Testis (tissue), 5 donors: ENCODE measurements at places on chromosomes 1 and 21.

- no peak for DNase-seq
These were observed 1.8 kb downstream of the CD101 start for GRCh38 chr1:117003223-117003875.

- DNase-seq = no peak
These were observed 14.2 kb upstream of the VN1R5 start for GRCh38 chr1:247241691-247242090.

- DNase-seq = no peak
These were observed 6.9 kb upstream of the PPM1J start for GRCh38 chr1:112721966-112722524.

DNA sequence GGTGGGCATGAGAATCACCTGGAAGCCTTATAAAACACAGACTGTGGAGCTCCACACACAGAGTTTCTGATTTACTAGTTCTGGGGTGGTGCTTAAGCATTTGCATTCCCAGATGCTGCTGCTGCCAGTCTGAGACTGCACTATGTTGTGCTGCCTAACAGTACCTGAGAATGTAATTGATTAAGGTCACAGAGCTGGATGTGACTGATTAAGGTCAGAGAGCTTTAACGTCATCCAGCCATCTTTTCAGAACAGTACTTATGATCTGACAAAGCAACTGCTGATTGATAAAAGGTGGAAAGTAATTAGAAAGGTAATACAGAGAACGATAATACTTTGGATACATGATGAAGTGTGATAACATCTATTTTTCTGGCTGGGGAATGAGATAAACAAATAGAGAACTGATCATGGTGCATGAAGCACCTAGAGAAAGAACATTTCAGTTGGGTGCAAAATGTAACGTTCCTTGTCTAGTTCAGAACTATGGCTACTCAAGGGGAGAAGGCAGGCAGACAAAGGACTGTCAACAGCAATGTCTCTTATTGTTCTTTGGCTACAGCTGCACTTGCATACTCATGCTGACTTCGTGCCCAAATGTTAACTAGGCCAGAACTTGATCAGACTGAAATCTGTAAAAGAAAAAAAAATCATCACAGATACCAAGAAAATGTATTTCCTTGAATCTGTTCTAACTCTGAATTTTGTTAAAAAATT is 3.7 kb upstream of the UCK2 start:
- DNase-seq = no peak

- DNase-seq = no peak
These were observed 63.5 kb downstream of the CCDC185 start for GRCh38 chr1:223456747-223457146.

- peak; percentile 14 for DNase-seq
These were observed 47.8 kb upstream of the NRDC start for GRCh38 chr1:51926171-51926812.

GRCh38 chr1:85611425-85611824 is 30.9 kb downstream of the CCN1 start:
- DNase-seq = no peak

DNA sequence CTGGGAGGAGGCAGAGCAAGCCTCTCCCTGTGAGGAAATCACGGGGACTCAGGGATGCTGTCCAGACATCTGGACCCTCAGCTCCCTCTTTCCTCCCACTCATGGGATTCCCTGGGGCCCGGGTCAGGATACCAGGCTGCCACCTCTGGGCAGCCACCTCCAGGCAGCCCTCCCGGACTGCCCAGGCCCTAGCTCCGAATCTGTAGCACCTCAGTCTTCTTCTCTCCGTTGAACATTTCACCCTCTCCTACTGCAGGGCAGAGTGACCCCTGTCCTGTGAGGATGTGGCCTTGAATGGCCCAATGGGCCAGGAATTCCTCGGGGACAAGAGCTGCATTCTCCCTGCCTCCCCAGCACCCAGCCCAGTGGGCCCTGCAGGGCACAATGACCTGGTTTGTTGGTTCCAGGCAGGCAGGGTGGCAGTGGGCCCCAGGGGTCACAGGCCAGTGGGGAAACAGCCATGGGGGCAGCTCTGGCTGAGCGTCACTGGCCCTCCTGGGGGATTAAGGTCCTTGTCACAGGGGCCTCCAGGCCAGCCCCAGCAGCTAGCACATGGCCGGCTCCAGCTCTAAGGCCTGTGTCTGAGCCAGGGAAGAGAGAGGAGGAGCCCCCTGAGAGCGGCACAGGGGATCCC is 9.5 kb upstream of the TTC34 start:
- DNase-seq = no peak

GRCh38 chr1:10295481-10296085 is 85.2 kb downstream of the KIF1B start:
- no peak for DNase-seq

DNA sequence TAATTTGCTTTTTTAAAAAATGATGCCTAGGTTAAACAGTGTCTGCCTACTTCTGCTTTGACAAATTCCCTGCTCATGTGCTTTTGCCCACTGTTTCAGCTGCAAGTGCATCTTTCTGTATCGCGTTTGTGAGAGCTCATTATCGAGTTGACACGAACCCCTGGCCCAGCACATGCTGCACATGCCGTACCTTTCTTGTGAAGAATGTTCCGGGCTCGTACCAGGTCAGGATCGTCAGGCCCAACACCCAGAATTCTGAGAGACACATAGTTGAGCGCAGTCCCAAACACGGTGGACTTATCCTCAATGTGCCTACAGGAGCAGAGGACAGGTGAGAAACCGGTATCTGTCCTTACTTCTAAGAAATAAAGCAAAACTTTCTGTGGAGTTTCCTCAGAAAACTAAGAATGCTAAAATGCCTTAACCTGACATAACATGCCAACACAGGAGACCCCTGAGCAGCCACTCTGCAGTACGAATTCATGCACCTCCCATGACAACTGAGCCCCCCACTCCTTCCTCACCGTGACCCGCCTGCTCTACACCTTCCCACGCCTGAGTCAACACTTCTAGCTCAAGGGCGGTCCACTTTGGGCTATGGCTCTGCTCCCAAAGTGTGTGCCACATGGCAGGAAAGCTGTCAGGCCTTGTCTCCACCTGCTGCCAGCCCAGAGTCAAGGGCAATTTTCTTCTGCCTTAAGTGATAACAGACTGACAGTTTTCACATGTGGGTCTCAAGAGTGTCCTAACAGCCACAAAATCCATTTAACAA is 6.7 kb downstream of the LSS start:
- DNase-seq = peak; percentile 7

- peak; percentile 11 for DNase-seq
These were observed 1.3 kb downstream of the TINAGL1 start for GRCh38 chr1:31577515-31578192.

DNA sequence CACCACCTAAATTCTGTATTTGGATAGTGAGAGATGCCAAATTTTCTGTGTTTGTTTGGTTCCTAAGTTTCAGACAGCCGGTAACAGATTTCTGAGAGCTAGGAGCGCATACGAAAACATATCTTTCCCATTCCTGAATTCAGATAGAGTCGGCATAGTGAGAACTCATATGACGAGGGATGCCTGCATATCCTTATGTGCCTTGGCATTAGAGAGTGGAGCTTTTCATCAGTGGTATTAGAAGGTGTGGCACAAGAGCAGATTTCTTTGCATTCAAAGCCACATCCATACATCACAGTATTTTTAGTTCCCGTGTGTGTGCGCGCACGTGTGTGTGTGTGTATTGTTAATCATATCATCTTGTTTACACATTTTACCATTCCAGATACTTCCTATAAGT is 85.8 kb downstream of the ATP5PO start:
- DNase-seq = no peak

GRCh38 chr21:15928686-15929425 is 199.1 kb downstream of the USP25 start:
- DNase-seq = no peak

DNA sequence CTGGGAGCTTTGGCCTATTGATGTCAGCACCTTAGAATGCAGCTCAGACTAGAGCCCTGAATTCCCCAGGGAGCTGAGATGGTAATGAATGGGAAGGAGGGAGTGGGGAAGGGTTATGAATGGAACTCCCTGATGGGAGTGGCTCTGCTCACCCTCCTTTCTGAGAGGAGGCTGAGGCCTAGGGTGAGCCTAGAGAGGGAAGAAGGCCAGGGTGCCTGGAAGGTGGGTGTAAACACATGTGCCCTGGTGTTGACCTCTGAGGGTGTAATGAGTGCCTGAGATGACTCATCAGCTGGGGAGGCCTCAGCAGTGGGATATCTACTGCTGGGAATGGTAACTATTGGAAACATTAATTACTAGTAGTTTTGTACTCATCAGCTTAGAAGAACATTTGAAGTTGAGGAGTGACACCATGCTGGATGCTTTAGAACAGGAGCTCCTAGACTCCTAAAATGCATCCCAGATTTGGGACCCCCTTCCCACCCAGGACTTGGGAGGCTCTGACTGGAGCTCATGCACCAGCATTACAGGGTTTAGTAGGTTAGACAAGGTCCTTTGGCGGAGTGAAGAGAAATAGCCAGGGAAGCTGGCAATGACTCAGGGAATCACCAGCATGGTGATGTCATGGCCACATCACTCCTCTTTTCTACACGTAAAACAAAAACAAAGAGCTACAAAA is 16.0 kb upstream of the PIGV start:
- DNase-seq = peak; percentile 66
